CD4-positive, CD25-positive, alpha-beta regulatory T cell (primary cell): ENCODE measurements at places on chromosomes 12 and 14. TPM values are rescaled to one million over a fixed set of nuclear protein-coding genes. Genes with fewer than 3 reads are reported as not detected.

- H3K4me1 ChIP-seq, result no peaks in the 10 kb centered on the region
- DNase-seq, result no peak
- no peak overlapping the region for H3K4me3 ChIP-seq
- no peaks in the 10 kb centered on the region for H3K27me3 ChIP-seq
Measured at GRCh38 chr14:78950649-78951048, 780.5 kb downstream of the NRXN3 start.

DNA sequence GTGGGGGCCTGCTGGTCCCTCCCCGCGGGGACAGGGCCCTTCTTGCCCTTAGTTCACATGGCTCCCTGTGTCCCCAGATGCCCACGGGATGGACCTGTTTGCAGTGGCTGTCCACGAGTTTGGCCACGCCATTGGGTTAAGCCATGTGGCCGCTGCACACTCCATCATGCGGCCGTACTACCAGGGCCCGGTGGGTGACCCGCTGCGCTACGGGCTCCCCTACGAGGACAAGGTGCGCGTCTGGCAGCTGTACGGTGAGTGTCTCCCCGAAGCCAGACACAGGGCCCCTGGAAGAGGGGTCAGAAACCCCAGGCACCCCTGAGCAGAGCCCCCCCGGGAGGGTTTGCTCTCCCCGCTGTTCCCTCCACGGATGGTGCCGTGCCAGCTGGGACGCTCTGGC lies 13.4 kb downstream of the MMP17 start:
- H3K36me3 ChIP-seq, result no peaks in the 10 kb centered on the region
- H3K4me1 ChIP-seq, result no peaks in the 10 kb centered on the region
- H3K4me3 ChIP-seq, result no peak overlapping the region
- no peak for DNase-seq
- no peak overlapping the region for H3K27ac ChIP-seq

Gene RSRC2
- 293 TPM for total RNA-seq

Gene CISTR
- total RNA-seq, result not detected

GRCh38 chr14:22671622-22672021 lies 27.5 kb upstream of the OR6J1 start:
- H3K27ac ChIP-seq, result no peak overlapping the region
- H3K36me3 ChIP-seq, result no peaks in the 10 kb centered on the region
- no peaks in the 10 kb centered on the region for H3K4me1 ChIP-seq
- DNase-seq, result no peak
- H3K4me3 ChIP-seq, result no peak overlapping the region
- no peaks in the 10 kb centered on the region for H3K27me3 ChIP-seq

Gene MSI1
- not detected for total RNA-seq

GRCh38 chr12:79534029-79534867 lies 156.5 kb downstream of the PAWR start:
- H3K4me3 ChIP-seq, result no peak overlapping the region
- no peaks in the 10 kb centered on the region for H3K4me1 ChIP-seq
- no peak for DNase-seq
- H3K27me3 ChIP-seq, result no peaks in the 10 kb centered on the region

Gene BCDIN3D
- total RNA-seq, result 4.6 TPM

GRCh38 chr12:19412844-19413243 lies 26.4 kb upstream of the AEBP2 start:
- no peak overlapping the region for H3K27ac ChIP-seq
- no peaks in the 10 kb centered on the region for H3K36me3 ChIP-seq
- no peak overlapping the region for H3K4me3 ChIP-seq
- no peaks in the 10 kb centered on the region for H3K27me3 ChIP-seq
- no peaks in the 10 kb centered on the region for H3K4me1 ChIP-seq
- DNase-seq, result no peak

- no peaks in the 10 kb centered on the region for H3K36me3 ChIP-seq
- H3K4me3 ChIP-seq, result no peak overlapping the region
- H3K27me3 ChIP-seq, result peaks cover 8% of the 10 kb centered on the region
- H3K27ac ChIP-seq, result no peak overlapping the region
- H3K4me1 ChIP-seq, result peaks cover 2% of the 10 kb centered on the region
Measured at GRCh38 chr12:46152456-46152855, 116.4 kb downstream of the SLC38A1 start.

Gene POTEG
- not detected for total RNA-seq

Gene ARHGAP9
- 403 TPM for total RNA-seq

DNA sequence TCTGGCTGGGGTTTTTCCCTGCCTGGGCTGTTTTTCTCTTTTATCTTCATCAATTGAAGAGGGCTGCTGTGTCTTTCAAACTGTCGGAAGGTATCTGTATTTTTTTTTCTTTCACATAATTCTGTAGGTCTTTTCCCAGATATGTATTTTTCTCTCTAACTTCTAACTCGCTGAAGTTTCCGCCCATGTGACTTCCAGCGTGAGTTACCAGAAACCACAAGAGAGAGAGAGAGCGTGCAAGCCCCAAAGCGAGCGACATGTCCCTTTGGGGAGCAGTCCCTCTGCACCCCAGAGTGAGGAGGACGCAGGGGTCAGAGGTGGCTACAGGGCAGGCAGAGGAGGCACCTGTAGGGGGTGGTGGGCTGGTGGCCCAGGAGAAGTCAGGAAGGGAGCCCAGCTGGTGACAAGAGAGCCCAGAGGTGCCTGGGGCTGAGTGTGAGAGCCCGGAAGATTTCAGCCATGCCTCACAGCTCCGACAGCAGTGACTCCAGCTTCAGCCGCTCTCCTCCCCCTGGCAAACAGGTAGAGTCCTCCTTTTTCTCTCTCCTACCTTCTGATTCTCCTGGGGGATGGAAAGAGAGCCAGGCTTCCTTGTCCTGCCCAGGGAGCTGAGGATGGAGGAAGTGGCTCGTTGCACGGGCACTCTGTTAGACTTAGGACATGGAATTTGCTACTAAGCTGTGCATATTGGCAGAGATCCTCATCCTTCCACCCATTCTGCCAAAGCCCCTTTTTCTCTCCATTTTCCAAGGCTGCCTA lies at the start of gene BATF:
Gene BATF (plus strand): TSS at position 246 of the 759 bp plus-strand sequence. CDS start 214 bp downstream, at position 460.
- peak within 1 kb of the TSS; percentile 94 for H3K4me3 ChIP-seq
- H3K36me3 ChIP-seq, result peaks cover 12% of the 10 kb centered on the region
- peak; percentile 83 for DNase-seq
- no peaks in the 10 kb centered on the region for H3K27me3 ChIP-seq
- peak within 1 kb of the TSS; percentile 95 for H3K27ac ChIP-seq

Gene TMEM30B
- total RNA-seq, result 2.1 TPM

Gene PUS7L
- 16.1 TPM for total RNA-seq

- H3K4me3 ChIP-seq, result no peak overlapping the region
Measured at GRCh38 chr14:58746261-58746660, 108.5 kb downstream of the DACT1 start.

DNA sequence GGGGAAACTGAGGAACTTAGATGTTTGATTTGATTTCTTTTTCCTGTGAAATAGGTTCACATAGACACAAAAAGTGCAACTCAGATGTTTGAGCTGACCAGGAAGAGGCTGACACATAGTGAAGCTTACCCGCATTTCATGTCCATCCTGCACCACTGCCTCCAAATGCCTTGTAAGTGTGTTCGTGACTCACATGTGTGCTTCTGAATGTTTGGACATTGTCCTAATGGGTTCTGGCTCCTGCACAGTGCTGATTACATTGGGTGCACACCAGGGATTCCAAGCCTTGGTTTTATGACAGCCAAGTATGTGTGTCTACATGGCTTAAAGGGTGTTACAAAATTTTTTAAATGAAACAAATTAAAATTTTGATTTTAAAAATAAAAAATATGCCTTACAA lies 137.4 kb downstream of the DAAM1 start:
- no peak overlapping the region for H3K27ac ChIP-seq
- H3K4me3 ChIP-seq, result no peak overlapping the region
- no peaks in the 10 kb centered on the region for H3K27me3 ChIP-seq
- no peak for DNase-seq
- H3K36me3 ChIP-seq, result peaks cover 25% of the 10 kb centered on the region
- H3K4me1 ChIP-seq, result no peaks in the 10 kb centered on the region

GRCh38 chr12:110249716-110250225 lies 31.3 kb upstream of the ATP2A2 start:
- DNase-seq, result no peak
- no peaks in the 10 kb centered on the region for H3K27me3 ChIP-seq
- H3K4me3 ChIP-seq, result no peak overlapping the region

Gene ISCU
- 173 TPM for total RNA-seq

- no peak overlapping the region for H3K27ac ChIP-seq
- H3K4me1 ChIP-seq, result no peaks in the 10 kb centered on the region
- H3K4me3 ChIP-seq, result no peak overlapping the region
- H3K27me3 ChIP-seq, result no peaks in the 10 kb centered on the region
Measured at GRCh38 chr12:28135801-28136439, 54.3 kb upstream of the CCDC91 start.

DNA sequence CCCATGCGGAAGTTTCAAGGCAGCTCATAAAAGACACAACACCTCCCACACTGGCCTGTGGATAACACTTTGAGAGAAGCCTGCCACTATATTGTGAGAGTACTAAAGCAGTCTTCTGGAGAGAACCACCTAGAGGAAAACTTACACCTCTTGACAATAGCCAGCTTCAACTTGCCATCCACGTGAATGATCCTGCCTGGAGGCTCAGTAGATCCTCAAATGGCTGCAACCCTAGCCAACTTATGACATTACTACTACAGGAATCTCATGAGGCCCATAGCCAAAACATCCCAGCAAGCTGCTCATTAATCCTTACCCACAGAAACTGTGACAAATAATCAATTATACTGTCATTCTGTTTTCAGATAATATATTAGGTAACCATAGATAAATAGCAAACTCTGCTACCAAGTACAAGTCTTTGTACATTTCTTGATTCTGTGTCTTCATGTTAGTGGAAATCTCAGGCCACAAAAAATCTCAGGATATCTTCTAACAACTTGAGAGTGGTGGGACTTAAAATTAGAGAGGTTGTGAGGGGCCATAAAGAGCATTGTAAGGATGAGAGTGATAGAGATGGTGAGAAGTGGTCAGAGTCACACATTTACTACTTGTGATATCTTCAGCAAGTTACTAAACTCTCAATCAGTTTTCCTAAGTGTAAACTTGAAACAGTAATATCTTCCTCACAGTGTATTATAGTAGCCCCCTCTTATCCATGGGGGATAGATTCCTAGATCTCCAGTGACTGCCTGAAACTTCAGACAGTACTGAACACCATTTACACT lies 368.0 kb downstream of the C12orf50 start:
- no peaks in the 10 kb centered on the region for H3K27me3 ChIP-seq
- no peak for DNase-seq
- no peaks in the 10 kb centered on the region for H3K4me1 ChIP-seq
- H3K4me3 ChIP-seq, result peak overlapping the region; percentile 13
- no peaks in the 10 kb centered on the region for H3K36me3 ChIP-seq

DNA sequence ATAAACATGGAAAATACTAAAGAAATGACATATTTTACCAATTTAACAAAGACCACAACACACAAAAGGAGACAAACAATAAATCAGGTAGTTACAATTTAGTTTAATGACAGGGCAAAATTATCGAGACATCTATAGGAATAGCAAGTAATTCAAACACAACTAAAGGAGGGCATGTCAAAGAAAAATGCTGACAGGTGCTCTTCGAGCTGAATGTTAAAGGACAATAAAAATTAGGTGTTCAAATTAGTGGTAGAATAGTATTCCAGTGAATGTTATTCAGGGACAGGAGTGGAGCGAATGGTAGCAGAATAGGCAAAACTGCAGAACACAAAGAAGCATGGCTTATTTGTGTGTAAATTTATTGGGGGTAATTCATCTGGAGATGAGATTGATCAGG lies 1004.3 kb upstream of the FBXO33 start:
- no peaks in the 10 kb centered on the region for H3K4me1 ChIP-seq
- H3K36me3 ChIP-seq, result no peaks in the 10 kb centered on the region
- no peak overlapping the region for H3K4me3 ChIP-seq
- H3K27ac ChIP-seq, result no peak overlapping the region
- H3K27me3 ChIP-seq, result no peaks in the 10 kb centered on the region

GRCh38 chr12:5262885-5263284 lies 169.0 kb upstream of the NTF3 start:
- no peak overlapping the region for H3K4me3 ChIP-seq
- no peaks in the 10 kb centered on the region for H3K4me1 ChIP-seq

Gene CDCA3
- total RNA-seq, result 1.9 TPM

Gene RBMS2
- 3.1 TPM for total RNA-seq

GRCh38 chr14:72888636-72889201 lies 5.2 kb downstream of the DPF3 start:
- no peak overlapping the region for H3K27ac ChIP-seq
- peaks cover 18% of the 10 kb centered on the region for H3K4me1 ChIP-seq
- H3K4me3 ChIP-seq, result no peak overlapping the region
- no peak for DNase-seq
- peaks cover 20% of the 10 kb centered on the region for H3K27me3 ChIP-seq

- H3K27ac ChIP-seq, result peak overlapping the region; percentile 73
- H3K36me3 ChIP-seq, result peaks cover 5% of the 10 kb centered on the region
- H3K27me3 ChIP-seq, result no peaks in the 10 kb centered on the region
- peak overlapping the region; percentile 88 for H3K4me3 ChIP-seq
Measured at GRCh38 chr12:122080149-122081082, 1.9 kb downstream of the MLXIP start.

DNA sequence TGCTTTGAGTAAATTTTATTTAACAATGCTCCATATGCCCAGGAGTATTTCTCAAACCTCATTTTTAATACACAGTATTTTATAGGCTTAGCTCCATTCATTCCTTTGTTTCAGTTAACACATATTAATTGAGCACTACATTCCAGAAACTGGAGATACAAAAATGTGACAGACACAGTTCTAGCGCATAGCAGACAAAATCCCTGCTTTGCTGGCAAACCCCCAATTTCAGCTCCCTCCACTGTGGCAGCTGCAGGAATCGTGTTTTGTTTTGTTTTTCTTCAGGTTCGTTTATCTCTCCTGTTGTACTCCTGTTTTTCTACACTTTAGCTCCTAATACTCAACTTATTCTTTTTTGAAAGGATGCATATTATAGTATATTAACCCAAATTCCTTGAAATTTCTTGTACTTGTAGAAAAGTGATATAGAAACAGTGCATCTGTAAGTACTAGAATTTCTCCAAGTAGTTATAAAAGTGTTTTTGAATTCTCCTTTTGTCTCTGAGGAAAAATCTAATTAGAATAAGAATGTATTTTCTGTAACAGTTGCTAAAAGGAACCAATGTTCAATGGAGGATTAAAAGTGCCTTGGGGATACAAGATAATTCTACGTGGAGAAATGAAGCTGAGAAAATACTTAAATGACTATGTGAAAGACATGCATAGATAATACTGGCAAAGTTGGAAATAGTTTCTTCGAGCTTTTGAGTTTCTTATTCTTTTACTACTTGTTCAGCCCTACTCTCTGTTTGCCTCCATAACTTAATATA lies 6.4 kb upstream of the RAB21 start:
- no peaks in the 10 kb centered on the region for H3K36me3 ChIP-seq
- H3K4me1 ChIP-seq, result no peaks in the 10 kb centered on the region
- DNase-seq, result no peak

Gene MGAT2
- 32.0 TPM for total RNA-seq

DNA sequence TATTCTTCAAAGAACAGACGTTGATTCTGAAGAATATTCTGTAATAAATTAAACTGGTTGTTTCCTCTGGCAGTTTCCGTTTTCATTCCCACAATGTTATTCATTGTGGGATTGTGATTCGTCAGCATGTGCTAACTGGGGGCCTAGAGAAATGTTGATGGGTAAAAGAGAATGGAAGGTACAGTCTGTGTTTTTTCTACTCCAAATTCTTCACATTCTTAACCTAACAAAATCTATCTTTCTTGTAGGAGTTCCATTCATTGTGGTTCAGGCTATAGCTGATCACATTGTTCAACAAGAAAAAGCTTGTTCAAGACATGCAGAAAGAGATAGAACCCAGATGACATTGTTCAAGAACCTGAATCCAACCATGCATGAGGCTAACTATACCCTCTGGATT lies 5.9 kb downstream of the CD163 start:
- no peak overlapping the region for H3K4me3 ChIP-seq
- no peaks in the 10 kb centered on the region for H3K36me3 ChIP-seq
- no peaks in the 10 kb centered on the region for H3K4me1 ChIP-seq
- DNase-seq, result no peak
- no peaks in the 10 kb centered on the region for H3K27me3 ChIP-seq

Gene DAO
- not detected for total RNA-seq

Gene PZP
- total RNA-seq, result not detected

GRCh38 chr12:114835031-114835430 lies 151.1 kb upstream of the TBX3 start:
- H3K36me3 ChIP-seq, result no peaks in the 10 kb centered on the region
- H3K27ac ChIP-seq, result no peak overlapping the region
- no peaks in the 10 kb centered on the region for H3K4me1 ChIP-seq
